NCI-H526 treated with DMSO at 0.1 percent for 48 hours (cell line): ENCODE measurements at places on chromosomes 5 and 9.

- DNase-seq: no peak
These were observed 84.1 kb downstream of the ERBIN start for GRCh38 chr5:66010476-66010875.

GRCh38 chr9:21028466-21028865 is 3.0 kb downstream of the HACD4 start:
- no peak for DNase-seq

- DNase-seq: no peak
These were observed 93.8 kb downstream of the CSNK1G3 start for GRCh38 chr5:123605822-123606221.

DNA sequence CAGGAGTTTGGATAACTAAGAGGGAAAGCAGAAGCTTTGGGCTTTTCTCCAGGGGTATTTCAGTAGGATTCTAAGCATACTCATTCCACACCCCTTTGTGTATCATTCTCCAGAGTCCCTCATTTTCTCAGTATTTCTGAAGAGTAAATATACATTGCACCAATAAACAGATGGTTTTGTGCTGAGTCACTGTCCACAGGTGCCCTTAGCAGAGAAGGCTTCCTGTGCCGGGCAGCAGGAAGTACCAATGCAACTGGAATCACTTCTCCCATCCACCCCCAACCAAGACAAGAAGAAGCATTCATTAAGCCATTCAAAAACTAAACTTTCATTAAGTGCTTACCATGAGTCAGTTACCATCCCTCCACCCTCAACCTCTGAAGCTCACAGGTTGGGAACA is 3.6 kb upstream of the CCNJL start:
- DNase-seq: no peak

DNA sequence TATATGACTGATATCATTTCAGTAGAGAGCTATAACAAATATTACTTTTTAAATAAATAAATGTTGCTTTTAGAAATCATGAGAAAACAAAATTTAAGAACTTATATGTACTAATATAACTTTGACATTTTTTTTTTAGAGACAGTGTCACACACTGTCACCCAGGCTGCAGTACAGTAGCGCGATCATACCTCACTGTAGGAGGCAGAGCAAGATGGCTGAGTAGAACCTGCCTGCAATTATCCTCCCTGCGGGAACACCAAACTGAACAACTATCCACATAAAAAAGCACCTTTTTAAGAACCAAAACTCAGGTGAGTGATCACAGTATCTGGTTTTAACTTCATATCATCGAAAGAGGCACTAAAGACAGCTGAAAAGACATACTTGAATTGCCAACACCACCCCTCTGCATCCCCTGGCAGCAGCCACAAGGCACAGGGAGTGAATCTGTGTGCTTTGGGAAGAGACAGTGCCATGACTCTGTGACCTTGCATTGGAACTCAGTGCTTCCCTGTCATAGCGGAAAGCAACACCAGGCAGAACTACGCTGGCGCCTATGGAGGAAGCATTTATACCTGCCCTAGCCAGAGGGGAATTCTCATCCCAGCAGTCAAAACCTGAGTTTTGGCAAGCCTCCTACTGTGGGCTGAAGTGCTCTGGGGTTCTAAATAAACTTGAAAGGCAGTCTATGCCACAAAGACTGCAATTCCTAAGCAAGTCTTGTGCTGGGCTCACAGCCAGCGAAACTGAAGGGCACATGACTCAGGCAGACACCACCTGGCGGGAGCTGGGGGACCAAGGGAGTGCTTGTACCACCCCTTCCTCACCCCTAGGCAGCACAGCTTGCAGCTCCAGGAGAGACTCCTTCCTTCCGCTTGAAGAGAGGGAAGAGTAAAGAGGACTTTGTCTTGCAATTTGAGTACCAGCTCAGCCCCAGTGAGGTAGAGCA is 142.7 kb downstream of the FBXL17 start:
- DNase-seq: no peak

DNA sequence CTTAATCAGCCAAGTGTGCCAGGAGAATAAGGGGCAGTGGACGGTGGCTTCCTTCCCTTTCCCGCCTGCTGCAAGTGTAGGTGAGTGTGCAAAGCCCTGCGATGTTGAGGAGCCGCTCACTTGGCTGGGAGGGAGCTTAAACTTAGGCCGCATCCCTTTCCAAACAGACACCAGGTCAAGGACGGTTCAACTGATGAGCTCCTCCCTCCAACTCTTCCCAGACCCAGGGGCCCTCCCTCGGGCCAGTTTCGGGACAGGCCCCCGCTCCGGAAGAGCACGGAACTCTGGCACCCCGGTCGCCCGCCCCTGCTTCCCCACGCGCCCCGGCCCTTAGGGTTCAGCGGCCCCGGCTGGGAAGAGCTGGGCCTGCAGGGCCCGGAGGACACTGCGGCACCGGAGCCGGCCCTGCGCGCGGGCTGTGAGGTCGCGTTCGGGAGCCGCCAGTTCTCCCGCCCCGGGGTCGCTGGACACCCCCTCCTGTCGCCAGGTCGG is 481 bp downstream of the MRPL36 start:
- DNase-seq: no peak

- DNase-seq: no peak
These were observed at the start of gene GDA for GRCh38 chr9:72149231-72149975. GDA (plus strand) TSS chr9:72149440; CDS start chr9:72149560, 120 bp downstream.

DNA sequence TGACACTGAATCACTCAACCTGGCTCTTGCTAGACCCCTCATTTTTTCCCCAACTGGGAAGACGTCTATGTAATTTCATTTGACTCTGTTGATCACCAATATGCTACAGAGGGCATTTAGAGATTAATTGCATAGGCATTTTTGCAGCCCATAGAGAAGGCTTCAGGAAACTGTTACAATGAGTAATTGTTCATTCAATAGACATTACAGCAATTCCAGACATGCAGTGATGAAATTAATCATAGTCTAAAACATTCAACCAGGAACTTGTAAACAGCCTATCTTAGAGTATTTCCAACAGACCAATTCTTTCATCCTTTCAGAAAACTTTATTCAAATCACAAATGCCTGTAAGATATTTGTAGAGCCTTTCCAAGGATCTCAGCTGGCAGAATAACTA is 122.3 kb downstream of the MARCHF11 start:
- DNase-seq: no peak

DNA sequence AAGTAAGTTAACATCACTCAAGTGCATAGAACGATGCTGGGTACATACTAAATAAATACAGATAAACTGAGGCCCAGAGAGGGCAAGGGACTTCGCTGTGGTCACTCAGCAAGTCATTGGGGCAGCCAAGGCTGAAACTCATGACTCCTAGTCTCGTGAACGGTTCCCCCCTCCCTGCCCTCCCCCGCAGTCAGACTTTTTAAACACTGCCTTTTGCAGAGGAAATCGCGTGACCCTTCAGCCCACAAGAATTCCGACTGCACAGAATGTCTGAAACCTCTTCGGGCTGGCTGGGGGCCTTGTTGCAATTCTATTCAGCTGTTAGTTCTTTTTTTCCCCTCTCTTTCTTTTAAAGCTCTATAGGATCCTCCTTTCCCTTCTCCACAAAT is 28.1 kb downstream of the NEK6 start:
- no peak for DNase-seq

- DNase-seq: no peak
These were observed 4.0 kb downstream of the RNF183 start for GRCh38 chr9:113298924-113299770.

GRCh38 chr9:90598191-90598590 is 44.4 kb downstream of the DIRAS2 start:
- no peak for DNase-seq

GRCh38 chr9:18208166-18209059 is 265.5 kb upstream of the ADAMTSL1 start:
- peak; percentile 2 for DNase-seq

- DNase-seq: no peak
These were observed 817.8 kb downstream of the MTRR start for GRCh38 chr5:8686707-8687106.

DNA sequence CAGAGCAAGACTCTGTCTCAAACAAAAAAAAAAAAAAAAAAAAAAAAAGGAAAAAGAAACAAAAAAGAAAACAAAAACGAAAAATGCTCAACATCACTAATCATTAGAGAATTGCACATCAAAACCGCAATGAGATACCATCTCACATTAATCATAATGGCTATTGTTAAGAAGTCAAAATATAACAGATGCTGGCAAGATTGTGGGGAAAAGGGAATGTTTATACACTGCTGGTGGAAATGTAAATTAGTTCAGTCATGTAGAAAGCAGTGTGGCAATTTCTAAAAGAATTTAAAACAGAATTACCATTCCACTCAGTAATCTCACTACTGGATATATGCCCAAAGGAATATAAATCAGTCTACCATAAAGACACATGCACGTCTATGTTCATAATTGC is 50.4 kb upstream of the PRR16 start:
- no peak for DNase-seq

DNA sequence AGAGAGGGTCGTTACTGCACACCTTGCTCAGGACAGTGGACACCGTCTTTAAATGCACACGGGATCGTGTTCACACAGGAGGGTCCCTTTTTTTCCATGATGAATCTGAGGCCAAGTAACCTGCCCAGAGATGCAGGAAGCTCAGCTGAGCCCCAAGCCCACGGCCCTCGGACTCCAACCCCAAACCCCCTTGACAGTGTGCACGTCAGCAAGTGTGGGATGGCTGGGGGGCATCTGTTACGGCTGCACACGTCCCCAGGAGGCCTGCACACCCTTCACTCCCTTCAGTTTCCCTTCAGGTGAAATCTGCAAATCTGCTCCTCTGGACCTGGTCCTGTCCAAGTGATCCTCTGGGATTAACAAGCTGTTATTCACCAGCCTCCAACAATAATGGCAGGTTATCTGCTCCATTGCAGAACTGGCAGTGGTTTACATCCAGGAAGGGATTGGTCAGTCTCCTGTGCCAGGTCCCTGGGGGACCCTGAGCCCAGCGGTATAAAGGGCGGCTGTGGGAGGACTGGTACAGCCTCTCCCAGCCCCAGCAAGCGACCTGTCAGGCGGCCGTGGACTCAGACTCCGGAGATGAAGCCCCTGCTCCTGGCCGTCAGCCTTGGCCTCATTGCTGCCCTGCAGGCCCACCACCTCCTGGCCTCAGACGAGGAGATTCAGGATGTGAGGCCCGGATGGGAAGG is at the start of gene LCN1:
TSS of gene LCN1 (plus strand) at position 525 of the 692 bp plus-strand sequence. CDS start at position 583, 58 bp downstream.
- no peak for DNase-seq

DNA sequence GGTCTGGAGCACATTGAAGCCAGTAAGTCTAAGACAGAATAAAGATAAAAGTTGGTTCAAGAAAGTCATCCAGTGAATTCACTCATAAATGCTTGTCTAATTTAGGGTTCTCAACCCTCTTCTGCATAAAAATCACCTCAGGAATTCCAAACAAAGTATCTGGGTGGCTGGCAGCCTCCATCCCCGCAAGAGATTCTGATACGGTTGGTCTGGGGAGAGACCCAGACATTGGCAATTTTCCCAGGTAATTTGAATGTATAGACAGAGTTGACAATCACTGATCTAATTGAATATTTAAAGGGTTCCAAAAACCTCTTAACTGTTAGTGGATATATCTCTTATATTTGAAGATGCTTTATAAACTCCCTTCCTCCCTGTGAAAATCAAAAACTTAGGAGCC is 14.9 kb downstream of the ADAMTSL1 start:
- no peak for DNase-seq

DNA sequence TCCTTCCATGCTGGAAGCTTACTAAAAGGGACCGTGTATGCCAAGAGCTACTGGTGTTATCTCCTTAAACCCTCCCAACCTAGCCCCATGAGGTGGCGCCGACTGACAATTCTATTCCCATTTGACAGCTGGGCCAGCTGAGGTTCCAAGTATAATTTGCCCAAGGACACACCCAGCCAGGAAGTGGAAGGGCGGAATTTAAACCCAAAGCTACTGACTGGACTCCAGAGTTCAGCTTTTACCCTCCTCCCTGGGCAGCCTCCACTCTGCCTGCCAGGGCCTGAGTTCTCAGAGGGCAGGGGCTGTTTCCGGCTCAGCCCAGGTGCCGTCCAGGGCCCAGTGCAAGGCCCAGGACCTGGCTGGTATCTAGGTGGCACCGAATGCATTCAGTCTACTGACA is 71.8 kb downstream of the C9orf50 start:
- DNase-seq: no peak

DNA sequence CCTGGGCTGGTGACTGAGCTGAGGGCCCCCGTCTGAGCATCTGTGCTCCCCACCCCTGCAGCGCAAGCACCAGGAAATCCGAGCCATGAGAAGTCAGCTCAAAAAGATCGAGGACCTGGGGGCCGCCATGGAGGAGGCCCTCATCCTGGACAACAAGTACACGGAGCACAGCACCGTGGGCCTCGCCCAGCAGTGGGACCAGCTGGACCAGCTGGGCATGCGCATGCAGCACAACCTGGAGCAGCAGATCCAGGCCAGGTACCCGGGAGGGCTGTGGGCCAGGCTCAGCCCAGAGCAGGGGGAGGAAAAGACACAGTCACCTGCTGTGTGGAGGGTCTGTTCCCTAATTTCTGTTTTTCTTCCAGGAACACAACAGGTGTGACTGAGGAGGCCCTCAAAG is 24.6 kb downstream of the DYNC2I2 start:
- no peak for DNase-seq

GRCh38 chr9:34651321-34651720 is 664 bp upstream of the IL11RA start:
- no peak for DNase-seq

GRCh38 chr5:170105642-170106611 is at the start of gene FOXI1:
FOXI1 (plus strand) TSS chr5:170105897; CDS start chr5:170105958, 61 bp downstream.
- peak; percentile 11 for DNase-seq

- peak; percentile 1 for DNase-seq
These were observed 291.5 kb downstream of the ARRDC3 start for GRCh38 chr5:91091471-91092234.
